AG04449 (cell line): ENCODE measurements at places on chromosomes 6 and 20.

DNA sequence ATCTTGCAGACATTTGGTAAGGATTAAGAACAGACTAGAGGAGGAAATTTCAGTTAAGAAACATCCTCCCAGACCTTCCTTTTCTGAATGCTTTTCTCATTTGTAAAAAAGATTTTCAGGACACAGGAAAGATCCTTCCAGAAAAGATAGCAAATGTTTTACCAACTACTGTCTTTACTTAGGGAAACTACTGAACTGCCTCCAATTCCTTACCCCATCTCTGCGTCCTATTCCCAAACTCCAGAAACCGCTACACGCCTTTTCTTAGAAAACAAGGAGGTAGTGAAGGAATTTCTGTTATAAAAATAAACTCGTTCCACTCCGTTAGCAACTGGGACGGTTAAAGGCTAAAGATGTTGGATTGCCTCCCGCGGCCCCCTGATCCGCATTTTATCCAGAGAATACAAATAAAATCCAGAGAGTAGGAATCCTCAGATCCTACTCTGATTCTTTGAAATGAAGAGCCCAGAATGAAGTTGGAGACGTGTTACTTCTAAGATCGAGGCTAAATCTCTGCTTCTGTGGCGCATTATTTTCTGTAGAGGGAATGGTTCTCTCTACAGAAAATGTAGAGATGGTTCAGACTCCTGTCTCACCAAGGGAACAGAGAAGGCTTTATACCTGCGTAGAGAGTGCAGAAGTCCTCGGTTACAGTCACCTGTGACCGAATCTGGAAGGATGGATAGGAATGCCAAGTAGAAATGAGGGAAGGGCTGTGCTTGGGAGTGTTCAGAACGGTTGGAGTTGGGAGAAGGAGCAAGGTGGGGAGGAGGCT lies 133.0 kb downstream of the GPX5 start:
- DNase-seq: no peak

- no peak for DNase-seq
These were observed 22.9 kb downstream of the PPP1R3G start for GRCh38 chr6:5108068-5108467.

DNA sequence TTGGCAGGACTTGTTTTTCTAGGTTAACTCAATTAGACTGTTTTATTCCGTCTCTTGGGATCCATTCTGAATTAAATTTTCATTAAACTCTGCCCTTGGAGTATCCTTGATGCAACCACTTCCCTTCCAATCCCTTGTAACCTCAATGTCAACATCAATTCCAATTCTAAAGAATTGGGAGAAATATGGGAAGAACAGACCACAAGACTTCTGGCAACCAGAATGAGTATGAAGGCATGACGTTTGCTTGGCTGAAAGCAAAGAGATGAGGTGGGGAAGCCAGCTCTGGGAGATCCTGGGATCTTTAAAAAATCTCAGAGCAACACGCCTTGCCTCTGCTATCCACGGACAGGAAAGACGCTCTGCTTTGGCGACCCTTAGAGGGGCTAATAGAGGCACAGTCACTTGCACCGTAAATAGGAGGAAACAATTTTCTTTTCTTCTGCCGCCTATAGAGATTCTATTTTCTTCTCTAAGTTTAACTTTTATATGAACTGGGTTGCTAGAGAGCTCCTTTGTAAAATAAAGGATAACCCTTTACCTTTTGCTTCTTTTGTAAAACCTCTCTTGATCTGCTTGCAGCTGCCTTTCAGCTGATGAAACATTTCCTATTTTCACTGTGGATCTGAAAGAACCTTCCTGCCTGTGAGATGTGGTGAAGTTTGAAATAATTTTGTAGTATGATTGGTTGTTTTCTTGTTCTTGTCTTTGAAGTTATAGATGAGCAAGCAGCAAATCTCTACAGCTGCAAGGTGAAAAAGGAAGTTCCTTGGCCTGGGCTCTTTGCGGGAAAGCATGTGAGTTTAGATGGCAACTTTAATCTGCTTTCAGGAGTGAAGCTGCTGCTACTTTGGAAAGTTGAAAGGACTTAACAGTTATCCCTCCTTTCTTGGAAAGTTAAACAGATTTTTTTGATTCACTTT lies at the start of gene ASIP:
Gene ASIP (plus strand): TSS at position 731 of the 923 bp plus-strand sequence. CDS start 18,952 bp downstream, outside the sequence.
- DNase-seq: no peak

- no peak for DNase-seq
These were observed 195.7 kb upstream of the CITED2 start for GRCh38 chr6:139570166-139570565.

DNA sequence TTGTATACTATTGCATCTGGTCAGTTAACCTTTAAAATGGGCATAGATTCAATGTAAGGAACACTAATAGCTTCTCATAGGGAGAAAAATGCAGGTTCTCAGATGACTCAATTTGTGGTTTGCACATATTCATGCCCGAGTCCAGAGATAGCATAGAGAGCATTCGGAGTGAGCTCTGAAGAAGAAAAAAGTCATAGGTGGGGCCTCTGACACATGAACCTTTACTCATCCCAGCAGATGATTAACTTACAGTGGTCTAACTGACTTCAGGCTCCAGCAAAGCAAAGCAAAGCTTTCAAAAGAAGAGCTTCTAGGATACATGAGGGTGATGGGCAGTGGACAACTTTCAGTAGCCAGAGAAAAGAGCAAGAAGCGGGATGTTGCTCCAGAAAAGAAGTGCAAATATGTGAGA lies 55.3 kb upstream of the BTN3A2 start:
- no peak for DNase-seq

DNA sequence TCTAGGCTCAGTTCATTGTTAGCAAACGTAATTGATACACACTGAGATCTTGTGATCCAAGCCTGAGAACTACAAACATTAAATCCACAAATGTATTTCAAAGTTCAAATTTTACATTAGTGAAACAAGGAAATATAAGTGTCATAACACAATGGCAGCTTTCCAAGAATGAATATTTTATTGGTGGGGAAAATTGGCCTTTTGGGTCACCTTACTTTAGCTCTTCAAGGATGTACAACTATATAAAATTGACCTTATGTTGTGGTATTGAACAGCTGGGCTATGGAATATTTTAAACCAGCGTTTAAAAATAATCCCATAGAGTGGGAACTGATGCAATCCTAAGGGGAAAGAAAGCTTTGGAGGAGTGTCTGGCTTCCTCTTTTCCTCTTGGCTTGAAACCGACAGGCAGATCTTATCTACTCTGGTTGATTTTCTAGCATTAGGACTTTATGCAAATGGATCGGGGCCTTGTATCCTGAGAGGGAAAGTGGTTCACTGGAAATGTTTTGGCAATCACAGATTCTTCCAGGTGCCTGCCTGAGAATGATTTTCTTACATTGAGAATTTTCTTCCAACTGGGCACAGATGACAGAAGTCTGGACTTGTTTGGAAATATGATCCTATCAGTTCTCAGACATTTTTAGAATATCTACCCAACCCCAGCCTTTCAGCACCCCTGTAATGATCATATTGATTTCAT lies 184.8 kb upstream of the ECI2 start:
- no peak for DNase-seq

- DNase-seq: no peak
These were observed 19.8 kb downstream of the ADGRF5 start for GRCh38 chr6:46901882-46902314.

GRCh38 chr6:159790956-159791598 lies 810 bp downstream of the MRPL18 start:
- no peak for DNase-seq

DNA sequence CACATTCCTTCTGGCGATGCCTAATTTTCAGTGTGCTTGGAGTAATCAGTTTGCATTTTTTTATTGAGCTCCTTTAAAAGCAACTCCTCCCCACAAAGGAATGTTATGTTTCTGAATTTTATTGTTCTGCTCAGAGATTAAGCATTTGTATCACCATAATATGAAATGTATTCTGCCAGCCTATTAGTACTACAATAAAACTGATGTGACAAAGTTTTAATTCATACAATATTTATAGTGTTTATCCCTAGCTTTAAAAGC lies 236.9 kb upstream of the ASCC3 start:
- no peak for DNase-seq
